ENCODE measurements at places on chromosomes 2 and 18.

GRCh38 chr2:53558867-53559266 is 208.7 kb upstream of the CHAC2 start:
- DNase-seq: no peak

DNA sequence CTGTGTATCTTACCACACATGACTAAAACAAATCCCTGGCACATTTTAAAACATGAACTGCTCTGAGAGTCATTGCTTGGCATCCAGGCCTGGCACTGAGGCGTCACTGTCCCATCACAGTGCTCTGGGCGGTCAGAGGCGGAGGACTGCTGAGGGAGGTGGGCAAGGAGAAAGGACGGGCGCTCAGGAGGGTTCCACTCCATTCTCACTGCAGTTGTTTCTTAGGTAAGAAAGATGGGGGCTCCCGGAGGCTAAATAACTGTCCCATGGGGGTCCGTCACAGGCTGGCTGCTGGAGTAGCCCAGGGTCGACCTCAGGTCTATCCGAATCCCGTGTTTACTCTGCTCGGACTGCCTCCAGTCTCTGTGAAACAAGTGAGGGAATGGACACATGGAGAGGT is 117.5 kb downstream of the FAM168B start:
- DNase-seq: no peak

- DNase-seq: no peak
Measured at GRCh38 chr2:53646788-53647187, 120.8 kb upstream of the CHAC2 start.

DNA sequence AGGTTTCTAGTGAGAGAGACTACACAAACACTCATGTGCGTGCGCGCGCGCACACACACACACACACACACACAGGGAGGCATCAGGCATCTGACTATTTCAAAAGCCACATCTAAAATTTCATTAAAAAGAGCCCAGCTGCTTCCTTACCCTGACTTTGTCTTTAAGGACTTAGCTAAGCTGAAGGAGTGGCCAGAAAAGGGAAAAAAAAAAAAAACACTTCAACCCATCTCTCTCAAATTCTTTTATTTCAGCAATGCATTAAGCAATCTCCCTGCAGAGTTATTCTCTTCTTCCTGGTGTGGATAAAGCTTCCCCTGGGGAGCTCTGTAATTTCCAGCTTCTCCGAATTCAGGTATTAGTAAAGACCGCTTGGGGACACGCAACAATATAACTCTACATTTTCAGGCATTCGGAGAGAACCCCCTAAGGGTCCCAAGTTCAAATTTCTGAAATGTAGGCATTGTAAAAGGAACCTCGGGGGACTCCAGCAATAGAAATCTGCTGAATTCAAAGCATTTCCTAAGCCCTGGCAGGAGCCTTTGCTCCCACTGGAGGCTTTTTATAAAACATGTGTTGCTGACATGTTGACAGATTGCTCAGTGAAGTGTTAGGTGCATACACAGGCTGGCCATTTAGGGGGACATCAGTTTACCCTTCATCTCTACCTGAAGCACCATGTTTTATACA is 67.0 kb downstream of the ZNF521 start:
- no peak for DNase-seq

DNA sequence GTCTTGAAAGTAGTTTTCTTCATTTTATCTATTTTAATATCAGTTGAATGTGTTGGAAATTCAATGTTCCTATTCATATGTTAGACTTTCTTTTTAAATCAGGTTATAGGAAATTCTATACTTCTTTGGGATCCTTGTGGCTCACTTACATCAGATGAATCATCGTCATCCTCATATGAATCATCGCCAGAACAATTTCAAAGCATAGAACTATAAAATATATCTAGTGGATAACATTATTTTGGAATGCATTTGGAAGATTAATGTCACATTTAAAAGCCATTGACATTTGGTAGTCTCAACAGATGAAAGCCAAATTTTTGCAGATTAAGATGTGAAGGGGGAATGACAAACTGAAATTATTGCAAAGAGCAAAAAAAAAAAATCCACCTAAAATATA is 94.1 kb downstream of the FAM161A start:
- peak; percentile 62 for DNase-seq

DNA sequence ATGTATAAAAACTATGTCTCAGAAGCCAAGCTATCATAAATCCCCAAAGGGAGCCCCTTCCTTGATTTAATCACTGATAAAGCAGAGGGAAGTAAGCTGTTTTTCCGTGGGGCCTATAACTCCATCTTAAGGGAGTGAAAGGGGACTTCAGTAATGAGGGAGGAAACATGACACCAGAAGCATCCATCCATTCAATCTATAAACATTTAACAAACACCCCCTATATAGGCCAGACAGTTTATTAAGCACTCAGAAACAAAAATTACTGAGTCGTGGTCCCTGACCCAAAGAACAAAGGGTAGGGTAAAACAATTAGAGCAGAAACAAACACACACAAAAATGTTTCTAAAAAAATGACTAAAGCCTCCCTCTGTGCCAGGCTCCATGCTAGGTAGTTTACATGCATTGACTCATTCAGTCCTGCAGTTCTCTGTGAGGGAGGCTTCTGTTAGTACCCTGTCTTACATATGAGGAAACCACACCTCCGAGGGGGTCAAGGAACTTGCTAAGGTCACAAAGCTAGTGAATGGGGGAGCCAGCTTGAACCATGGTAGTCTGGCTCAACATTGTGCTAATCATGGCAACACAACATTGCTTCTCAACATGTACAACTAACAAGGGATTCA is 472.1 kb downstream of the CDH2 start:
- DNase-seq: no peak

GRCh38 chr2:180046776-180047175 is 39.7 kb upstream of the CWC22 start:
- DNase-seq: no peak

DNA sequence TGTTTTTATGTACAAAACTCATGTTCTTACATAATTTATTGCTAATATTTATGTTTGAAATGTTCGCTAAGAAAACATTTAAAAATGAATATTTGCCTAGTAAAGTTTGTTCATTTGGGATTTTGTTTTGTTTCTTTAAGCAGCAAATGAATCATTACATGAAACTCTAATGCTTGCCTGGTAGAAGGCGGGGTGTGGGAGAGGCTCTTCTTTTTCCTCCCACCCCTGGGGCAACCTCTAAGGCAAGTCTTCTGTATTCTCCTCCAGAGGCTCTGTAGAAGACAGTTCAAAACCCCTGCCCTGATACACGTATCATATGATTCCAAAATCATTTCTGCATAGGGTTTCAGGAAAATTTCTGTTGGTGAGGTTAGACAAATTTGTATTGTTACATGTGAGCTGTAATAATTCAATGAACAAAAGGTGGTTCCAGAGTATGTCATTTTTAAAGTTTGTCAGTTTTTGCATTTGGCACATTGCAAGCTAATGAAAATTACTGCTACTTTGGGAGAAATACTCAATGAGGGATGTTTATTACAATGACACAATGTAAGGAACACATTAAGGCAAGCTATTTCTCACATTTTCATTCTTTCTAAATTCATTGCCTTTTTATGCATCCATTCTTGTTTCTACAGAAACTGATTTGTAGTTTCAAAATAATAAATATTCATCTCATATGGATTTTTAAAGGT is 302.3 kb upstream of the UBE2E3 start:
- no peak for DNase-seq

DNA sequence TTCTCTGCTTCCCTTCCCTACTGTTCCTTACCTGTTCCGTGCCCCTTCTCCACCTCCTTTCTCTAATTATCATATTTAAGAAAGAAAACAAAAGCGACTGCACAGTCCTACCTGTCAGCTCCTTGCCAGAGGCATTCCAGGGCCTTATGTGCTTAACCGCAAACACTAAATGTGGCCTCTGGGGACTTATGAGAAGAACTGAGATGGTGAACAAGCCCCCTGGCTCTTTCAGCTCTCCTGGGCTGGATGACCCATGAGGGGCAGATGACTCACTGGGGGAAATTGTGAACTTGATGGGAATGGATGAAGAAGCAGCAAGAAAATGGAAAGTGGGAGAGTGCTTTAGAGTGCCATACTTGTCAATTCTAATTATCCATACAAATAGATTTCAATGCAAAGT is 106.3 kb upstream of the LYPD1 start:
- DNase-seq: no peak

GRCh38 chr18:13610555-13611141 is 115.7 kb downstream of the FAM210A start:
- DNase-seq: no peak

DNA sequence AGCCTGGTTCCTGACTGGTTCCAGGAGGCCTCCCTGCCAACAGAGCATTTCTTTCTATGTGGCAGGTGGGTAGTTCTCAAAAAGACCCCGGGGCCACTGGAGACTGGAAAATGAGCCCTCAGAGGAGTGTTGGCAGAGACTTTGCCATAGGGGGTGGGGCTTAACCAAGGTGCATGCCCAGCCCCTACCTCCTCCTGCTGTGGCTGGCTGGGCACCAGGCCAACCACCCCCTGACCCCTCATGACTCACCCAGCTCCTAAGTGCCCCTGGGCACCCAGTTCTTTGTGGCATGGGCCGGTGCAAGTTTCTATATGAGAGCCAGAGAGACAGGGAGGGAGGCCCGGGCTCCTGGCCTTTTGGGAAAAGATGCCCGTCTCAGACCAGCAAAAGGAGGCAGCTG is 98.2 kb upstream of the SMAD2 start:
- DNase-seq: no peak

- no peak for DNase-seq
Measured at GRCh38 chr18:47752796-47753645, 177.4 kb downstream of the SMAD2 start.

Measured in A172 (cell line).